ENCODE measurements at places on chromosomes 12 and 14.

- DNase-seq: no peak
- no peaks in the 10 kb centered on the region for H3K27me3 ChIP-seq
- no peak overlapping the region for H3K27ac ChIP-seq
Observed at GRCh38 chr14:83614956-83615355, 1915.0 kb upstream of the FLRT2 start.

DNA sequence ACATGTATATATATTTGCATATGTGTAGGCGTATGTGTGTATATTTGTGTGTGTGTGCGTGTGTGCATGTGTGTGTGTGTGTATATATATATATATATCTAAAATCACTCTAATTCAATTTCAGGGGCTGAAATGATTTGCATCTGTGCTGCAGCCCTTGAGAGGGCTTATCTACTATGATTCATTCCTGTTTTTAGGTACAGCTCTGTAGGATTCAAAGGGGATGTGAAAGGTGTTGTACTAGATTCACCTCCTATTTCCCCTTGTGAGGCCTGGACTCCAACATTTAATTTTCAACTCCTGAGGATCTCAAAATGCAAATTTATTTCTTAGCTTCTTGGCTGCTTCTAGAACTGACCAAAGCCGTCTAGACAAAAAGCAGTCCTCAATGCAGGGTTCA, 11.1 kb downstream of the ERP27 start:
- DNase-seq: no peak
- no peaks in the 10 kb centered on the region for H3K27me3 ChIP-seq
- H3K27ac ChIP-seq: no peak overlapping the region
- no peak overlapping the region for H3K4me3 ChIP-seq
- no peaks in the 10 kb centered on the region for H3K36me3 ChIP-seq

DNA sequence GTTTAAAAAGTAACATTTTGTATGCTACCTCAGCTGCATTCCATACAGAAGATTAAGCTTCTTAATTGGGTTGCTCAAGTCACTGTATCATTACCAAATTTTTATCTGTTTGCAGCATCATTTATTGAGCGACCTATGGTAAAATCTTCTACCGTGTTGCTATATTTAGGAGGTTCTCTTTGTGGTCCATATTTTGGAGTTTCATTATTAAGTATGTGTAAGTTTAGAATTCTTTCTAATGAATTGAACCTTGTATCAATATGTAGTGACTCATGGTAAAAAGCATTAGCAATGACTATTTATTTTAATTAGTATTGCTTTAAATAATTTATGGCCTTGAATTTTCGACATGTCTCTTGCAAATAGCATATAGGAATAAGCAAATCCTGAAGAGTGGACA, 42.2 kb downstream of the CSRP2 start:
- DNase-seq: no peak
- peaks cover 3% of the 10 kb centered on the region for H3K36me3 ChIP-seq
- no peak overlapping the region for H3K4me3 ChIP-seq
- no peaks in the 10 kb centered on the region for H3K27me3 ChIP-seq

- no peaks in the 10 kb centered on the region for H3K4me1 ChIP-seq
- H3K27me3 ChIP-seq: no peaks in the 10 kb centered on the region
- no peak overlapping the region for H3K27ac ChIP-seq
- no peak for DNase-seq
- no peak overlapping the region for H3K4me3 ChIP-seq
Observed at GRCh38 chr12:31300341-31300740, 25.6 kb downstream of the SINHCAF start.

DNA sequence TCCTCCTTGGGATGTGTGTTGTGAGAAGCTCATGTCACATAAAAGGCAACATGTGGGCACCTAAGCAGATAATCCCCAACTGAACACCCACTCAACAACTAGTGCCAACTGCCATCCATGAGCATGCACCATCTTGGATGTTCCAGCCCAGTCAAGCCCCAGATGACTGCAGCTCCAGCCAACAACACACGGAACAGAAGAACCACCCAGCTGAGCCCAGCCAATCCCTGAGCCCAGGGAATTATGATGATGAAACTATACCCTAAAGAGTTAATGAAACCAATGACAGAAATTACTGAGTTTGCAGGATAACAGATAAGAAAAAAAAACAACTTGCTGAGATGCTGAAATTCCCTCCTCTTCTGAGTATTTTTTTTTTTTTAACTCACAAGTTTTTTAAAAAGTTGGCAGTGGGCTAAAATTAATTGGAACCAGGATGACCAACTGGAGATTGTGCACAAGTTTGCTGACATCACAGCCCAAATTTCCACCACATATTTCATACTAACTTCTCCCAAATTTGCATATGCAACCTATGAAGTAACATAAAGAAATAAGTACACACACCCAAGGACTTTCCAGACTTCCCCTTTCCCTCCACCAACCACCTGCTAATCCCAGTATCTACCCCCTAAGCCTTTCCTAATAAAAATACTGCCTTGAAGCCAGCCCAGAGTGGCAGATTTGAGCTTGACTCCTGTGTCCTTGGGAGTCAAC, 124.5 kb downstream of the KSR2 start:
- no peaks in the 10 kb centered on the region for H3K36me3 ChIP-seq
- H3K27me3 ChIP-seq: peaks cover 7% of the 10 kb centered on the region
- H3K27ac ChIP-seq: no peak overlapping the region
- no peak for DNase-seq

DNA sequence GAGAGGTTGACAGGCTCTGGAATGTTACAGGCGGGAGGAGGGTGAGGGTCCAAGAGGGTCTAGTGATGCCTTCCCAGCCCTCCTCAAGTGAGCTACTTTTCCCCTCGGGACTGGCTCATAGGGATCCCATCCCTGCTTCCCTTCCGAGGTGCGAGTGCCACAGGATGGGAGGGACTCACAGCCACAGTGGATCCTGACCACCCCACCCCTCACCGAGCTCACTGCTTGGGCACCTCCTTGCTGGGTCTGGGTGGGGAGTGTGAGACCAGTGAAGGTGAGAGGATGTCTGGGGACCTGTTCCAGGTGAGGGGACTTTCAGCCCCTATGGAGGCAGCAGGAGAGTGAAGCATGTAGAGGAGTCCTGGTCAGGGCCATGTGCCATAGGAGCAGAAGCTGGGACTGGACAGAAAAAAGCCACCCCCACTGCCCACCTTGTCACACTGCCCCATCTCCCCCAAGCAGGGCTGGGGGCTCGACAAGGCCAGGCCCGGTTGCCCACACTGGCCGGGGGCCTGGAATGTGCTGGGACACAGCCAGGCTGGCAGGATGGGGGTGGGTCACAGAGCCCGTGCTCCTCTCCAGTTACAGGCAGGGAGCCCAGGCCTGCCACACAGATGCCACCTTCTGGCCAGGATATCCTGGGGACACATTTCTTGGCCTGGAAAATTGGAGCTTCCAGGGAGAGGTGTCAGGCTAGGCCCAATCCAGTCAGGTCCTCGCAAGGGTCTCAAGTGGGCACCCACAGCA, 1.7 kb upstream of the TNS2 start:
- no peaks in the 10 kb centered on the region for H3K27me3 ChIP-seq
- no peaks in the 10 kb centered on the region for H3K36me3 ChIP-seq
- DNase-seq: no peak

GRCh38 chr14:20215196-20215595, 8.3 kb upstream of the OR11H6 start:
- no peak for DNase-seq
- no peaks in the 10 kb centered on the region for H3K36me3 ChIP-seq
- H3K27ac ChIP-seq: no peak overlapping the region
- no peaks in the 10 kb centered on the region for H3K4me1 ChIP-seq

All from neuronal stem cell (in vitro differentiated cells).